Putamen (tissue), 1 donor: ENCODE measurements at places on chromosomes 12 and 14.

DNA sequence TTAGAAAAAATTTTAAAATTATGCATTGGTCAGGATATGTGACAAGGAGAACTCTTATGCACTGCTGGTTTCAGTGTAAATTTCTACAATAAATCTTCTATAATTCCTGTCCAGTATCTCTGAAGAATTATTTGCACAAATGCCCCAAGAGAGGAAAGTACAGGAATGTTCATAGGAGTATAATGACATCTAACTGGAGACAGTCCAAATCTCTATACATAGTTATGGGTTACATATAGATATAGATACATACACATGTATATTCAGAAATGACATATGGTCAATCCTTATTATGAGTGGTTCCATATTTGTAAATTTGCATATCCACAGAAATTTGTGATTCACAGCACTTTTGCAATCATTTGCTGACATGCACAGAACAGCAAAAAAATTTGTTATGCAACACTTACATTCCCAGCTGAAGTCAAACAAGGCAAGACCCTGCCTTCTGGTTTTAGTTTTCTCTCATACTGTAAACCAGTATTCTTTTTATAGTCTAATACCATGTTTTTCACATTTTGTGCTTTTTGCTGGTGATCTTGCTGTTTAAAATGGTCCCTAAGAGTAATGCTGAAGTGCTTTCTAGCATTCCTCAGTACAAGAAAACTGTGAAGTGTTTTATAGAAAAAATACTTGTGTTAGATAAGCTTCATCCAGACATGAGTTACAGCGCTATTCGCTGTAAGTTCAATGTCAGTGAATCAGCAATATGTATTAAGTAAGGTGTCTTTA is 103.8 kb downstream of the SLC16A7 start:
- DNase-seq, result no peak

DNA sequence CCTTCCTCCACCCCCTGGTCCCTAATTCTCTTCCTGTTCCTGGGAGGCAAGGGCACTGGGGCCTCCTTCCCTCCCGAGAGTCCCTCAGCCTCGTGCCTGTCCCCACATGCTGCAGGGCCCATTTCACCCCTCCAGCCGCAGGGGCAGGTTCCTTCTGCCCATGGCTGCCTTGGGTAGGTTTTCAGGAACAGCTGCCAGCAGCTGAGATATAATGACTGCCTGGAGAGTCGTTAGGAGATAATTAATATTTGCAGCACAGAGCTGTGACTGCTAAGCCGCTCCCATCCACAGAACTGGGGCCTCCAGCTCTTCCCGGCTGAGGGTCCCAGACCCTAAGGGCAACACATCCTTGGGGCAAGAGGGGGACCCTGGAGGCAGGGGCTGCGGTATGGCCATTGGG is 211.9 kb upstream of the LHX5 start:
- no peak for DNase-seq

DNA sequence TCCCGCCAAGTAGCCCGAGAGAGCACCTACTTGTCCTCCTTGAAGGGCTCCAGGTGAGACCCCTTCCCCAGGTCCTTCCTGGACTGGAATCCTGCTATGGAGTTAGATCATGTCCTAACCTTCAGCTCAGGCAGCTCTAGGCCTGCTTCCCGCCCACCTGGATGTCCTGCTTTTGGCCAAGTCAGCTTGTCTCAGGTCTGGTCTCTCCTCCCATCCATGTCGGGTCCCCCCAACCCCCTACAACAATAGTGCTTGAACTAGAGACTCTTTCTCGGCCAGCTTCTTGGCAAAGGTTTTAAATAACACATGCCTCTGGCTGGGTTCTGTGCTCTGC is 3.6 kb downstream of the NAB2 start:
- DNase-seq, result no peak

DNA sequence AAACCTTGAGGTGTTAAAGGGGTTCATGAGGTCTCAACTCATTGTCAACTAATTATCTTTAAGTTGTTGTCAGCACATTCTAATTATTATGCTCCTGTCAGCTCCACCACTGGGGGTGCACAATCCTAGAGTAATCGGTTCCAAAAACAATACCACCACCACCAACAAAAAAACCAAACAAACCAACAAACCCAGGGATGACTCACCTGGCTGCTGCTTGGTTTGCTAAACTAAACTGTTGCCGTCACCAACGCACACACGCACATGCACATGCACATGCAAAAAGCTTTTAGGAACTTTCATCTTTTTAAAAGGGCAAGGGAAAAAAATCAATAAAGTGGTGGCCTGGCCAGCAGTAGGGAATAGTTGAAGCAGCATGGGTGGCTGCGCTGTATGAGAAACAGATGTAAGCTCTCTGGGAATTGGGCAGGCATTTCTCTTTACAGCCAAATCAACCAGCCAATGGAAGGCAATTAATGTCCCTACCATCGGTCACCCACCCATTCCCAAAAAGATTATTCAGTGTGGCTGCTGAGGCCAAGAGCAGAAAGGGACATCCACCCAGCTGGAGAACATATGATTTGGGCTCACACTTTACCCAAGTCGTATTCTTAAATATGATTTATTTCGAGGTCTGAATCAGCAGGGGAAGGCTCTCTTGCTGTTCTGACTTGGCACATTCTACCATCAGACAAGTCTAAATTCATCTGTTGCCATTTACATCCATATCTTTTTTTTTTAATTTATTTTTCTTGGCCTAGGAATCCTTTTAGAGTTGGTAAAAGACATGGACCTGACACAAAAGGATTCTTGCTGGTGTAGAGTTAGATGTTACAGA is 20.0 kb downstream of the TMEM30B start:
- no peak for DNase-seq

- no peak for DNase-seq
Observed at GRCh38 chr14:105065280-105066228, at the start of gene GPR132. Gene GPR132, minus strand, starts transcription at chr14:105065430. Its CDS starts 10,010 bp downstream, at chr14:105055420.

DNA sequence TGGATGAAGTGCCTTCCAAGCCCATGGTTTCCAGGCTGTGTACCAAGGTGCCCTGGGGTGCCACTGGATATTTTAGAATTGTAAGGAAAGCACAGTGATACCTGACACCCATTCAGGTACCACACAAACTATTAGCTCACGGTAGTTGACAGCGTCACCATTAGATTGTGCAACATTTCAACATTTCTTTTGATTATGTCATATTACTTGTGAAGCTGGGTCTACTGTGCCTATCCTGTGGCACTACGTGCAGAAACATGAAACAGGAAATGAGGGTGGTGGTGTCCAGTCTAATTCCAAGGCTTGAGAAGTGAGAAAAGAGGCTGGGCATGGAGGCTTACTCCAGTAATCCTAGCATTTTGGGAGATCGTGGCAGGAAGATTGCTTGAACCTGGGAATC is 75.5 kb upstream of the CPM start:
- no peak for DNase-seq

DNA sequence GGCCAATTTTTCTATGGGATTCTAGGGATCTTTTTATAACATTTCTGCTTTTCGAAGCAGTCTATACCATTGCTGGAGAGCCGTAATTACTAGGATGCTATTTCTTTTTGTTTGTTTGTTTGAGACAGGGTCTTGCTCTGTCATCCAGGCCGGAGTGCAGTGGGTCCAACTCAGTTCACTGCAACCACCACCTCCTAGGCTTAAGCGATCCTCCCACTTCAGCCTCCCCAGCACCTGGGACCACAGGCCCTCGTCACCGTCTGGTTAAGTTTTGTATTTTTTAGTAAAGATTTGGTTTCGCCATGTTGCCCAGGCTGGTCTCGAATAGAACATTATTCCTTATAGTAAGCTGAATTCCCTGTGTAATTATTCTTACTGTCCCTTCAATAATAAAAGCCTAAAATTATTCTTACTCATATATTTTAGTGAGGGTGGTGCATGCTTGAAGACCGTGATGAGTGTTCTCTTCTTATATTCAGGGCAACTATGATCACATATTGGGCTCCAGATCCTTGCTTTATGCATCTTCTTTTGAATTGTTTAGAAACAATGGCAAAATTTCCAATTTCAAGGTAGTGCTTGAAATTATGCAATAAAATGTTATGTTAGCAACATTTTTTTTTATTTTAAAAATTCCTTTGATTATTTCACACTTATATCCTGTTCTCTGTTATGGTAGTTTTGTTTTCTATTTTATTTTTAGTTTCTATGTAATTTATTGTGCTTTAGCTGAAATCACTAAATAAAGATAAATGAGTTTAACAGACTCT is 66.2 kb downstream of the CRADD start:
- no peak for DNase-seq

GRCh38 chr14:64772397-64772950 is 68.2 kb downstream of the PLEKHG3 start:
- DNase-seq, result no peak

DNA sequence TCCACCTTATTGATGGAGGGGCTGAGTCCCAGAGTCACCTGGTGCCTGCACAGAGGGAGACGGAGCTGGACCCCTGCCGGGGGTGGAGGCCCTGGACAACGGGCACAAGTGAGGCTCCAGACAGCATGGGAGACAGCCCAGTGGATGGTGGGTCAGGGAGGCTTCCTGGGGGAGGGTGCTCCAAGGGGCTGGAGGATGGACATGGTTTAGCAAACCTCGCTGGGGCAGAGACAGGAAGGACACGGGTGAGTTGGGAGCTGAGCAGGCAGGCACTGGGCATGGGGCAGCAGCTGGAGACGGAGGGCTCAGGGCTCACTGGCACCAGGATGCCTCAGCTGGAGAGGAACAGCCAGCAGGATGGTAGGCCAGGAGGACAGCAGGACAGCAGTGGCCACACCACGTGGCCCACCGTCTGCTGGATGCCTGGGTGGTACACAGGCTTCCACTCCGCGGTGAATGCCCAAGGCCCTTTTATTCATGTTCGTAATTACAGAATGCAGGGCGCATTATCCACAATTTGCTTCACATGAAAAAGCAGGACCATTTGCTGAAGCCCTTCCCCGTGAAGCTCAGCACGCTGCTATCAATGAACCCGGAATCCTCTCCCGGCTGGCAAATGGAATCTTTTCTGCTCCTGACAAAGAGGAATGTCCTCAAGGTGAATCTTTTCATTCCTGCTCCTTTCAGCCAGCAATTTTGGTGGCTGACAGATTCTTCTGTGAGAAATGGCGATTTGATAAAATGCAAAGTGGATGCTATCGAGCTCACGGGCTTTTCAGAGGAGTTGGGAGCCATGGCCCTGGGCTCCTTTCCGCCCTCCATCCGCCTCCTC is 138.1 kb upstream of the C14orf180 start:
- DNase-seq, result no peak

- DNase-seq, result no peak
Observed at GRCh38 chr12:31629756-31630732, 29.4 kb upstream of the ETFBKMT start.

GRCh38 chr12:27595231-27595642 is 71.2 kb downstream of the PPFIBP1 start:
- no peak for DNase-seq

DNA sequence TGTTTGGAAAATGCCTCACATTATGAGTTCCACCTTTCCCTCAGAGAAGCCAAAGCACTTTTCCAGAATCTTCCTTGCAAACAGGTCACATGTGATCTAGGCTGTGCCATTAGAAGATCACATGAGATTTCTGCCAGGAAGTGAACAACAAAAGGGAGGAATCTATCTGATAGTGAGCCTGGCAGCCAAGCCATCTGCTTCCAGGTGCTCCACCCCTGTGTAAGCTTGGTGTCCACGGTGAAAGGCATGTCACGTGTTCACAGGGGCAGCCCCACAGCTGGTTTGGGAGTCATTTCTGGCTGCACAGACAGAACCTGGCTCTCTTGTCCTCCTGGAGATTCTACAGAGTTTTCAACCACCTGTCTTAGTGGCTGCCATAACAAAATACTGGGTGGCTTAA is 3.5 kb upstream of the KSR2 start:
- DNase-seq, result no peak

- DNase-seq, result no peak
Observed at GRCh38 chr14:100546051-100546443, 41.2 kb downstream of the BEGAIN start.

GRCh38 chr14:97361958-97362357 is 564.8 kb downstream of the VRK1 start:
- no peak for DNase-seq

- no peak for DNase-seq
Observed at GRCh38 chr12:49877066-49877465, 26.6 kb downstream of the FAIM2 start.

DNA sequence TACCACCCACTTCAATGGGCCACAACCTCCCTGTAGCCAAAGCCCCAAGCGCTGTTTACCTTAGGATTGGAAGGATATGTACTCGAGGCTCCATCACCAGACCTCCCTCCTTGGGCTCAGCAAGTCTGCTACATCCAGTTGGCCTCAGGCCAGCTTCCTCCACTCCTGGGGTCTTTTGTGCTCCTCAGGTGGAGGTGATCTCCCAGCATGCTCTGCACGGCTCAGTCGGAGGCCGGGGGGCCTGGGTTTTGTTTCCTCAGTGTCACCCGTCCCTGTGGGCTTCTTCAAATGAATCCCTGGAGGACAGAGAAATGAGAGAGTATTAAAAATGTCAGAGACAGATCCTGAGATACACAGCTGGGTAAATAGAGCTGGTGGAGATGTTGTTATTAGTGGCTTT is 723.1 kb upstream of the TBX3 start:
- no peak for DNase-seq

- DNase-seq, result no peak
Observed at GRCh38 chr14:68676511-68676943, 116.3 kb downstream of the ZFP36L1 start.

- no peak for DNase-seq
Observed at GRCh38 chr12:23008623-23009022, 383.7 kb downstream of the ETNK1 start.

GRCh38 chr12:26633591-26634210 is 199.3 kb downstream of the ITPR2 start:
- peak; percentile 76 for DNase-seq

GRCh38 chr12:10031321-10031720 is 839 bp downstream of the CLEC9A start:
- DNase-seq, result no peak

GRCh38 chr12:14965221-14965620 is 3.8 kb upstream of the ARHGDIB start:
- no peak for DNase-seq

DNA sequence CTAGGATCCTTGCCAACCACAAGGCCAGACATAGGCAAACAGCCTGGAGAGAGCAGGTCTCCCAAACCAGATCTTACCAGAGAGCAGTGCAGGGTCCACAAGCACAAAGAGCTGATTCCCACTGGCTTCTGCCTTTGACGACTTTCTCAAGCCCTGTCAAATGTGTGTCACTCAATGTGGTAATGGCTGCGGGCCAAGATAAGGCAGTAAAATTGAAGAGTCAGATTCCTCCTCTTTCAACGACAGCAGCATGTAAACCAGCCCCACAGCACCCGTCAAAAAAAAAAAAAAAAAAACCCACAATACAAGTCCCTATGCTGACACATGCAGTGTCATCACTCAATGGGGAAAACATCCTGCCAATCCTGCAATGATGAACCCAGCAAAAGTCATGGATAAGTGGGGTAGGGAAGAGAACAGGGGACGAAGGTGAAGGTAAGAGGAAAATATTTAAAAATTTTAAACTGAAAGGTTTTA is at the start of gene STON2:
STON2 (minus strand) TSS at position 123 of the 477 bp plus-strand sequence. CDS start 1,942 bp downstream, outside the sequence.
- no peak for DNase-seq

- no peak for DNase-seq
Observed at GRCh38 chr14:96844857-96845570, 47.8 kb downstream of the VRK1 start.

- no peak for DNase-seq
Observed at GRCh38 chr14:37480446-37481290, 114.4 kb downstream of the FOXA1 start.
